M059J (cell line): ENCODE measurements at places on chromosomes 3 and 15.

GRCh38 chr15:79004336-79004735 lies 59.5 kb upstream of the CTSH start:
- peak; percentile 88 for DNase-seq

- DNase-seq, result peak; percentile 90
Measured at GRCh38 chr3:111227216-111227615, 155.6 kb downstream of the NECTIN3 start.

- no peak for DNase-seq
Measured at GRCh38 chr3:119592861-119593260, 4.8 kb upstream of the PLA1A start.

DNA sequence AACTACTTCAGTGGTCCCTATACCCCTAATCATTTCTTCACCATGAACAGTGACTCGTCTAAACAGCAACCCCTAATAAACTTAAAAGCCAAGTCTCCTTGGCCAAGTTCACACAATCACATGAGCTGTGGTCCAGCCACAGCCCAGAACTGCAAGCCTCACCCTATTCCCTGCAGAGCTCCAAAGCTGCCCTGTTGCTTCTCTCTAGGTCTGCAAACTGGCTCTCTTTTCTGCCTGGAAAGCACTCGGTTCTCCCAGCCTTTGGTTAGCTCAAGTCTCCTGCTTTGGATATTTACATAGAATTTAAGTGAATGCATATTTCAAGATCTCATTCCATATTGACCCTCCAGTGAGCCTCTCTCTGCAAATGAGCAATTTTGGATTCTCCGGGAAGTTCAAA lies 107.0 kb downstream of the TOP2B start:
- DNase-seq, result peak; percentile 20

GRCh38 chr3:47583320-47584075 lies 4.8 kb upstream of the CSPG5 start:
- peak; percentile 35 for DNase-seq

GRCh38 chr15:83723216-83723615 lies 69.3 kb downstream of the ADAMTSL3 start:
- DNase-seq, result no peak

DNA sequence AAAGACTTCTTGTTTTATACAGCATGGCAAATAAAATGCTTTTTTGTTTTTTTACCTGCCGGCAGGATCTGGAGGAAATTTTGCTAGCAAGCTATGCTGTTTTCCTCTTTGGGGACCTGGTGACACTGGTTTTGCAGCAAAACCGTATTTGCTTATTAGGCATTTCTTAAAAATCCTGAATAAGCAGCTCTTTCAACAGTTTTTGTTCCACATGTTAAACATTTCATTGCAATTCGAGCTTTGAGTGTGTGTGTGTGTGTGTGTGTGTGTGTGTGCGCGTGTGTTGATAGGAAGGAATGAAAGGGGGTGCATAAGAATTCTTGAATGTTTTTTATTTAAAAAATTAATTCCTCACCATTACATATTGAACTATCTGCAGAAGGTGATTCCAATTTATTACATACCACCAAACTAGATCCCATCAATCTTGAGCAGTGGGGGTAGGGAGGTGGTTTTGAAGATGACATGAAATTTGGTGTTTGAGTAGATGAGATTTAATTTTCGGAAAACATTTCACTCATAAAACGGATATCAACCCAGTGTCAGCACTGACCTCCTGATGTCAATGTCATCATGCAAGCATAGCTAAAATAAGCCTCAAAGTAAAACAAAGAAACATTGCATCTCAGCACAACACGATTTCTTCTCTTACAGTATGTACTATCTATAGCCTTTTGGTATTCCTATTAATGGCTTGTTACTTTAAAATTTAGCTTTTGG lies 17.3 kb downstream of the ZBTB38 start:
- DNase-seq, result no peak

DNA sequence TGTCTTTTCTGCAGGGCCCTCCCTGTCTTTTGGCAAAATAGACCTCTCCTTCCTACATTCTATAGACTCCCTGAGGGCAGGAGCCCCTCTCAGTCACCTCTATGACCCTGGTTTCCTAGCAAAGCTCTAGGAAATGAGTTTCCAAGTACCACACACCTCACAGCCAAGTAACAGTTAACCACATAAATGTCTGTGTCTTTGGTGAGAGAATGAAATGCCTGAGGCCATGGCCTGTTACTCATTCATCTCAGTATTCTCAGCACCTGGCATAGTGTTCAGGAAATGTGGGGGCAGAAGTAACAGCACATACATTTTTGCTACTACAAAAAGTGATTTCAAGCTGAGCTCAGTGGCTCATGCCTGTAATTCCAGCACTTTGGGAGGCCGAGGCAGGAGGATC lies 21.0 kb downstream of the RFT1 start:
- DNase-seq, result peak; percentile 94

- DNase-seq, result no peak
Measured at GRCh38 chr15:81117581-81117980, 16.5 kb upstream of the CFAP161 start.

GRCh38 chr15:41465822-41466421 lies 27.8 kb upstream of the ITPKA start:
- DNase-seq, result peak; percentile 48

DNA sequence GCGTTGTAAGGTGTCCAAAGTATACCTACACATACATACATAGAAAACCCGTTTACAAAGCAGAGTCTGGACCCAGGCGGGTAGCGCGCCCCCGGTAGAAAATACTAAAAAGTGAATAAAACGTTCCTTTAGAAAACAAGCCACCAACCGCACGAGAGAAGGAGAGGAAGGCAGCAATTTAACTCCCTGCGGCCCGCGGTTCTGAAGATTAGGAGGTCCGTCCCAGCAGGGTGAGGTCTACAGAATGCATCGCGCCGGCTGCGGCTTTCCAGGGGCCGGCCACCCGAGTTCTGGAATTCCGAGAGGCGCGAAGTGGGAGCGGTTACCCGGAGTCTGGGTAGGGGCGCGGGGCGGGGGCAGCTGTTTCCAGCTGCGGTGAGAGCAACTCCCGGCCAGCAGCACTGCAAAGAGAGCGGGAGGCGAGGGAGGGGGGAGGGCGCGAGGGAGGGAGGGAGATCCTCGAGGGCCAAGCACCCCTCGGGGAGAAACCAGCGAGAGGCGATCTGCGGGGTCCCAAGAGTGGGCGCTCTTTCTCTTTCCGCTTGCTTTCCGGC lies 318.6 kb downstream of the FGF12 start:
- peak; percentile 22 for DNase-seq

- DNase-seq, result no peak
Measured at GRCh38 chr3:114364806-114365654, 71.2 kb downstream of the TIGIT start.

GRCh38 chr15:86059851-86060250 lies 19.8 kb upstream of the AGBL1 start:
- DNase-seq, result no peak

GRCh38 chr3:50078622-50079021 lies 10.1 kb upstream of the RBM5 start:
- DNase-seq, result no peak

DNA sequence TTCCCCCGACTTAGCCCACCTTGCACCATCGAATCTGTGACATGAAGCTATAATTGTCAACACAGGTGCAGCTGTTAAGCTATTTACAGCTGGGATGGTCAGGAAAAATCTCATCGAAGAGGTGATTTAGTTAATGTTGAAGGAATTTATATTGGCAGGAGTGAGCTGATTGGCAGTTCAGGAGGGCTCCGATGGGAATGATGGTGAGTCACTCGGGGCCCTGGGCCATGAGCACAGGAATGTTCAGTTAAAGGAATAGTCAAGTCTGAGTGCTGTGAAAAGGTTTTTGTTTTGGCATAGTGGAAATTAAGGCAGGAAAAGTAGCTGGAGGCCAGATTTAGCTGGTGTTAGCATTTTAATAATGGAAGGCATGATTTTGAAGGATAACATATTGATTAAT lies 95.7 kb downstream of the OXSM start:
- peak; percentile 50 for DNase-seq

DNA sequence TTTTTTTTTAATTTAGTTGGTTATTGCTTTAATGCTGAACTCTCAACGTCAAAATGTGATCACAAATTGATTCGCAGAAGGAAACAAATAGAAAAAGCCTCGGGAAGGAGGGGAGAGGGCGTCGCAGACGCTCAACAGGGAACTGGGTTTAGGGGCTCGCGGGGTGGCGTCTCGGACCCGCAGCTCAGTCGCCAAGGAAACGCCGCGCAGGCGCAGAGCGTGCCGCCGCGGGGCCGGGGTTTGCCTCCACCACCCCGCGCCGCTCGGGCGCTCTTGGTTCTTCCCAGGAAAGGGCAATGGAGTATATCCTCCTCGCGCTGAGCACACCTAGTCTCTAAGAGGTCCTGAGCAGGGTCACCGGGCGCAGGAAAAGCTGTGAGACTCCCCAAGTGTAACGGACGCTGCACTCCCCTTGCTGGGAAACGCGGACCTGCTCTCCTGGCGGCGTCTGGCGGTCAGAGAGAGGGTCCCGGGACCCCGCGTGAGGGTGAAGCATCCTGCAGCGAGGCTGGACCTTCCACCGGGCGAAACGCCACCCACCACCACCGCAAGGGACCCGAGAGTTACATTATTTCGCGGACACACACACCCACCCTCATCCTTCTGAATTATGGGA lies 753 bp downstream of the PLCH1 start:
- DNase-seq, result peak; percentile 59

- DNase-seq, result no peak
Measured at GRCh38 chr3:138768946-138769345, 65.8 kb downstream of the PIK3CB start.

- no peak for DNase-seq
Measured at GRCh38 chr3:196288141-196288460, 575 bp upstream of the PCYT1A start.

- DNase-seq, result no peak
Measured at GRCh38 chr3:54251705-54252104, 129.4 kb downstream of the CACNA2D3 start.

DNA sequence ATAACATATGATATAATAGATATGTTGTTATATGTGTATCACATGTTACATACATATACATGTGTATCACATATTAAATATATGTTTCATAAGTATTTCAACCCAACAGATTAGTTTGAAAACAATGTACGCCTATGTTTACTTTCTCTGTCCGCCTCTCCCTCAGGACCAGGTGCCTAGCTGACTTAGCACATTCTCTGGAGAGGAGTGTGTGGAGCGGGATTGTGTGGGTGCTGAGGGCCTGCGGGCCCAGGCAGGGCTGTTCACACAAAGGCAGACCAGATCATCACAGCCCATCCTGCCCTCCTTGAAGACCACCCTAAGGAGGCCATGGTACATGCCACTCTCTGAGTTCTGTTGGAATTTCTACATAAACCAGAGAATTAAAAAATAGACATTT lies 81.0 kb downstream of the PLXNA1 start:
- DNase-seq, result no peak

- DNase-seq, result no peak
Measured at GRCh38 chr3:177658354-177658753, 461.1 kb upstream of the TBL1XR1 start.

- DNase-seq, result no peak
Measured at GRCh38 chr3:122390665-122391064, 6.7 kb downstream of the FAM162A start.

- DNase-seq, result no peak
Measured at GRCh38 chr15:65038836-65039235, 6.4 kb upstream of the SLC51B start.

- peak; percentile 4 for DNase-seq
Measured at GRCh38 chr3:22960105-22960984, 242.8 kb upstream of the UBE2E2 start.

DNA sequence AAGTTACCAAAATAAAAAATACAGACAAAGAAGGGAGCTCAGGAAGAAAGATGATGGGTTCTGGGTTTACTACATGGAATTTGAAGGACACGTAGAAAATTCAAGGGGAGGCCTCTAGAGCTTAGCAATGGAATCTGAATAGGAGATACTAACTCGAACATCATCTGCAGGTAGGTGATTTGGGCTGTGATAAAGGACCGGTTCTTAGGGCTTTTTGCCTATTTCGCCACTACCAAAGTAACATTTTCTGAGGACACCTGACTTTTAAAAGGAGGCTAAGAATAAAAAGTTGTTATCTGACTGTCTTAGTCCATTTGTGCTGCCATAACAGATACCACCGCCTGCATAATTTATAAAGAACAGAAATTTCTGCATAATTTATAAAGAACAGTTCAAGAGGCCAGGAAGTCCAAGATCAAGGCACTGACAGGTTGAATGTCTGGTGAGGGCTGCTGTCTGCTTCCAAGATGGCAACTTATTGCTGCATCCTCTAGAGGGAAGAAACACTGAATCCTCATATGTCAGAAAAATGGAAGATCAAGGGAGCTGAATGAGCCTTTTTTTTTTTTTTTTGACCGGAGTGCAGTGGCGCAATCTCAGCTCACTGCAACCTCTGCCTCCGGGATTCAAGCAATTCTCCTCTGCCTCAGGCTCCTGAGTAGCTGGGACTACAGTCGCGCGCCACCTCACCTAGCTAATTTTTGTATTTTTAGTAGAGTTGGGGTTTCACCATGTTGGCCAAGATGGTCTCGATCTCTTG lies 67.9 kb upstream of the UBE2E2 start:
- DNase-seq, result no peak

DNA sequence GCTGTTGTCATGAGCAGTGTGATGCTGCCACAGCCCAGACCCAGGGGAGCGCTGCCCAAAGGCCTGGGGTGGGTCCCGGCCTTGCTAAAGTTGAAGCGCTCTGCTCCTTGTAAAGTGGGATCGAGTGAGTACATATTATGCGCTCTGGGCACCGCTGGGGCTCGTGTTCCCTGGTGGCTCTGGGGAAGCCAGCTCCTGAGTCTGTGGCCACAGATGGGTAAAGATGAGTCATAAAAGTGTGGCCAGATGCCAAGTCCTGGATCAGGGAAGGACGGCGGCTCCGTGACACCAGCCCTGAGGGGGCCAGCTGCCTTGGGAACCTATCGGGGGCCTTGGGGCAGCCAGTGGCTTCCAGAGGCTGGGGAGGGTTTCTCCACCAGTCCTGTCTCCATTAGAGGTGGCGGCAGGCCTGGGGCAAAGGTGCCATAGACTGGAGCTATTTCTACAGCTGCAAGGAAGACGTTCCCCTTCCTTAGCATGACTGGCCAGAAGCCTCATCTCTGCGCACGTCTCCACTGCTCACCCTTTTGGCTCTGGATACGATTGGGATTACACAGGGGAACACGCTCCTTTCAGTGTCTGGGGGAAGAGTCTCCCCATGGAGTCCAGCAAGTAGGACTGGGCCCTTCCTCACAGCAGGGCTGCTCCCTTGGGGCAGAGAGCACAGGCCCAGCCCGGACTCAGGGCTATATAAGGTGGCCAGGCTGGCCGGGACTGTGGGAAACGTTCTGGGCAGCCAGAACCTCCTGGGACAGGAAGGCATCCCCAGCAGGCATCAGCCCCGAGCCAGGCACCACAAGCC lies 1.2 kb upstream of the ITIH4 start:
- DNase-seq, result peak; percentile 89

- DNase-seq, result no peak
Measured at GRCh38 chr15:99511866-99512661, 53.7 kb upstream of the MEF2A start.

GRCh38 chr3:62823461-62824050 lies 51.7 kb downstream of the CADPS start:
- no peak for DNase-seq

DNA sequence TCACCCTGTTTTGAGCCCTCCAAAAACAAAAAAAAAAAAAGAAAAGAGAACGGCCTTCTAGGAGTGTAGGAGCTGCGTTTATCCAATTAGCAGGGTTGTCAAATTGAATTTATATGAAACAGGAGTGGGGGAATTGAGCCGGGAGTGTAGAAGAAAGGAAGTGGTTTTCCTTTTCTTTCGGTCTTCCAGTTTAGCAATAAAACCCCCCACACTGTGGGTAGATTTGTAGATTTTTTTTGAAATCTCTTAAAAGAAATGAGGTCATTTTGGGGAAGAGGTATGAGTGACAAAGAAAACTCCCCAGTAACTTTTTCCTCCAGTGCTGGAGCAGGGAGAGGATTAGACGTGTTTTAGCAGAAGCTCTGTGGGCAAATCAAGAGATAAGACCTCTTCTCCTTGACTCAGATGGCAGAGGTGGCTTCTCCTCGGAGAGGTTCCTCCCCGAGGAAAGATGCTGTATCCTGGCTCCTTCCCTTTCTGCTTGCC lies 30.8 kb downstream of the BOC start:
- DNase-seq, result peak; percentile 94
